ENCODE measurements at places on chromosomes 16 and 17.
A peak's percentile ranks its signal among the peaks of the same experiment; 100 is the strongest.

GRCh38 chr16:70750893-70751467 is 50.0 kb downstream of the VAC14 start:
- no peak for DNase-seq

- peak; percentile 90 for DNase-seq
These were observed 8.5 kb upstream of the THAP11 start for GRCh38 chr16:67833415-67834241.

DNA sequence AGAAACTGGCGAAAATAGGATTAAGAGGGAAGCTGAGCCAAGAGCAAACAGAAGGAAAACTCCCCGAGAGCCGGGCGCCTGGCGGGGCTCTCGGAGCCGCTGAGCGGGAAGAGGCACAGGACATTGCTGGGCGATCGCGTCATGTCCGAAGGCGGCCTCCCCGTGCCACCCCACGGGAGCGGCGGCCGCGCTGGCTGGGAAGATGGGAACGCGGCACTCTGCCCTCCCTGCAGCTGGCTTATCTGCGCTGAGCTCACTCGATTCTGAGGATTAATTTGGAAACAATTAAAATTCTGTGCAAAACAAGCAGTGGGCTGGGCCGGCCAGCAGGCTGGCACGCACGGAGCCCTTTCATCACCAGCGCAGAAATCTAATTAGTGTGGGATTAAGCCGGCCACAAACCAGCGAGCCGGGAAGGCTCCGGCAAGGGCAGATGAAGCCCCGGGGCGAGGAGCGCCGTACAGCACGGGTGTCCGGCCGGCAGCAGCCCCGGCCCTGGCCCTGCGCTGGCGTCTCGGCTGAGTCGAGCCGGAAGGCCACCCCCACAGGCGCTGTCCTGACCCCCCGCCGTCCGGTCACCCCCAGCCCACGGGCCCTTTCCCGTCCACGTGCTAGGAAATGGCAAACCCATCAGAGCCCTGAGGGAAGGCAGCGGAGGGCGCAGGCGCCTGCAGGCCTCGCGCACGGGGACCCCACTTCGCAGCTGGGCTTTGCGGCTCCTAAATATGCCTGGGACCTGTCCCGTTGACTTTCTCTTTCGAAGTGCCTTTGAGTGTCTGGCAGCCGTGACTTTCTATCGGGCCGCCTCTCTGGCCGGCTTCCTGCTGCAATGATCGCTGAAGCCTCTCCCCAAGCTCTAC is 37.9 kb downstream of the SOX8 start:
- DNase-seq, result peak; percentile 60

GRCh38 chr17:83058266-83058798 is 21.1 kb upstream of the METRNL start:
- DNase-seq, result no peak

DNA sequence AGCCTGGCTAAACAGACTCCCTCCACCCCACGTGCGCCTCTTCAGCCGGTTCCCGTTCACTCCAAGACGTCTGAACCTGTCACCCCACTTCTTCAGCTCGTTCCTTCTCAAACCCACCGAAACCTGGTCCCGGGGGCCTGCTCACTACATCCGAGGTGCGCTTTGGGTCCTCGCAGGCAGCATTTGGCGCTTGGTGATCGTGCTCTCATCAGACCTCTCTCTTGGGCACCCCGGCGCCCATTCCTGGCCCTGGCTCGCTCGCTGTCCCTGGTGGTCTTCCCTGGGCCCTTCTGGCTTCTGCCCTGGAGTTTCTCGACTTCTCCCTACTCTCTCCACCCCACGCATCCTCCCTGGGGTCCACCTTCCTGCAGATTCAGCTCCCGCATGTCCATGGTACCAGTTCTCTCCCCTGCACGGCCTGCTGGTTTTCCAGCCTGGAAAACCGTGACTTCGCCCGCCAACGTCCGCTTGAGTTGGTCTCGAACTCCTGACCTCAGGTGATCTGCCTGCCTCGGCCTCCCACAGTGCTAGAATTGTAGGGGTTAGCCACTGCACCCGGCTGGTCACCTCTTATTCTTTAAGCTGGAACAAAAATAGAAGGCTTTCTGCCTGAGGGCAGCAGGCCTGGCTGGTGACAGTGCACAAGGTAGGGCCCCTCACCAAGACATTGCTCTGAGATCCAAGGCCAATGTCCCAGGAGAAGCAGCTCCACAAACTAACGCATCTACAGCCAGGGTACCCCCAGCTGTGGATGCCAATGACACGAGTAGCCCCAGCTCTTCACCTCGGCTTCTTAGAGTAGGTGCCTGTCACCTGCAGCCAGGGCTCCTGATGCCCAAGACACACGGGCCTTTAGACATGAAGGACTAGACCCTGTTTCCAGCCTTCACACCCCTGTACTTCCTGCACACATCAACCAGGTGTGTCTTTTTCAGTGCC is 1.1 kb upstream of the MEAK7 start:
- no peak for DNase-seq

GRCh38 chr16:77991701-77992100 is 30.6 kb upstream of the CLEC3A start:
- DNase-seq, result no peak

- no peak for DNase-seq
These were observed 5.5 kb downstream of the OR1F1 start for GRCh38 chr16:3193221-3194212.

DNA sequence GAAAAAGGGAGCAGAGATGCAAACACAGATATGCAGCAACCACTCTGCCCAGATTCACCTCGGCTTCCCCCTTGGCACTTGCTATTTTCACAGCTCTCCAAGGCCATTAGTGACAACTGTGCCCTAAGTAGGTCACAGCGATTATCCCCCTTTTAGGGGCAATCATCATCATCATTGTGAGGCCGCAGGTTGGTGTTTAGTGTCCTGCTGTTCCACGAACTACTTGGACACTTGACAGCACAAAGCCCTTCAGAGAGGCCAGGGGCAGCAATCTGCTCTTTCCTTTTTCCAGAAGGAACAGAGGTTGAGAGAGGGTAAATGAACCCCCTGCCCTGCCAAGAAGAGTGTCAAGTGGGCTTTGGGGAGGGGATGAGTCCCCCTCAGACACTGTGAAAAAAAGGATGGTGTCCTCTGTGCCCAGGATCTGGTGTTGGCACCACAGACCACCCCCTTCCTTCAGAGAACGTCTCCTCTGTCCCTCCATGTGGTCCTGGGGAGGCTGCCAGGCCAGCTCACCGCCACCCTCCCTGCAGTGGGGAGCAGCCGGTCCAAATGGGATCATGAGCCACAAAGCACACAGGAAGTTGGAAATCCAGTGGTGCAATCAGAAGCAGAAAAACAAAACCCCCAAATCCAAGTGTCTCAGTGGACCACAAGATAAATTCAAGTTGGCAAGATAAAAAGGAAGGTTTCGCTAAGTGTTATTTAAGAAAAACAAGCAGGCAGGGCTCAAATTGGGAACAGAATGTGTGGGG is 78.4 kb upstream of the MED9 start:
- DNase-seq, result no peak

DNA sequence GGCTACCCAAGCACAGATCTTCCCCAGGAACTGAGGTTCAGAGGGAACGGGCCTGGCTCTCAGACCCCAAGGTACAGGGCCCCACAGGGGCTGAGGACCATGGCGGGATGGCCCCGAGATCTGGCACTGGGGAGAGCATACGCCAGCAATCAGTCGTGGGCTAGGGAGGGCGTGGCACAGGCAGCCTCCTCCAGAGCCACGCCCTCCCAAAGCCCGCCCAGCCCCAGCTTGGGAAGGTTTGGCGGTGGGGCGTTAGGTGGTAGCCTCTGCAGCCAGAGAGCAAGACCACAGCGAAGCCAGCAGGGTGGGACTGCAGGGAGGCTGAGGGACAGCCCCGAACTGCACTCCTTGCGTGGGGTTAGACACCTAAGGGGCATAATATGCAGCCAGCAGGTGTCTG is 11.6 kb downstream of the WNT9B start:
- DNase-seq, result no peak

GRCh38 chr17:76993651-76994050 is 125.4 kb downstream of the MGAT5B start:
- no peak for DNase-seq

DNA sequence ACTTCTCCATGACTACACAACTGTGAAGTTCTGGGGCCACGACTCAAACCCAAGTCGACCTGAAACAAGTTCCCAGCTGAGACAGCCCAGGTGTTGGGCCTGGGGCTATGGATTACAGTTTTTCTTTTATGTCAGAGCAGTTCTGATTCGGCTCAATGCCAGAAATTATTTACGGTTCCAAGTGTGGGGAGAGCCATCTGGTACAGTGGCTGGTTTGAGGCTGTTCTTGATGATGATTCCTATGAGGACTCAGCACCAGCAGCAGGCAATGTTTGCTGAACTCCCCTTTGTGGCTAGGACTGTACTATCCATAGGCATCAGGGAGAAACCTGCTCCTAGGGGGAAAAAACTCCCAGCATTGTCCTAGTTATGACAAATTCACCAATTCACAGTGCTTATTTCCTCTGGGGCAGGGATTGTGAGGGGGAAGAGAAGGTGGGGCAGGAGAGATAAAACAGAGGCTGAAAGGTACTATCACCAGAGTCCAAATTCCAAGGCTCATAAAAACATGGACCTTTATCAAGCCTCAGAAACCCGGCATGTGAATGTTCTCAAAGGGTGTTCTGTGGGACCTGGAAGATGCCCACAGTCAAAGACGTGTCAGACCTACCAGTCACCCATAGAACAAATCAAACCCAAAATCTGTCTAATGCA is 18.2 kb upstream of the CMTM4 start:
- no peak for DNase-seq

DNA sequence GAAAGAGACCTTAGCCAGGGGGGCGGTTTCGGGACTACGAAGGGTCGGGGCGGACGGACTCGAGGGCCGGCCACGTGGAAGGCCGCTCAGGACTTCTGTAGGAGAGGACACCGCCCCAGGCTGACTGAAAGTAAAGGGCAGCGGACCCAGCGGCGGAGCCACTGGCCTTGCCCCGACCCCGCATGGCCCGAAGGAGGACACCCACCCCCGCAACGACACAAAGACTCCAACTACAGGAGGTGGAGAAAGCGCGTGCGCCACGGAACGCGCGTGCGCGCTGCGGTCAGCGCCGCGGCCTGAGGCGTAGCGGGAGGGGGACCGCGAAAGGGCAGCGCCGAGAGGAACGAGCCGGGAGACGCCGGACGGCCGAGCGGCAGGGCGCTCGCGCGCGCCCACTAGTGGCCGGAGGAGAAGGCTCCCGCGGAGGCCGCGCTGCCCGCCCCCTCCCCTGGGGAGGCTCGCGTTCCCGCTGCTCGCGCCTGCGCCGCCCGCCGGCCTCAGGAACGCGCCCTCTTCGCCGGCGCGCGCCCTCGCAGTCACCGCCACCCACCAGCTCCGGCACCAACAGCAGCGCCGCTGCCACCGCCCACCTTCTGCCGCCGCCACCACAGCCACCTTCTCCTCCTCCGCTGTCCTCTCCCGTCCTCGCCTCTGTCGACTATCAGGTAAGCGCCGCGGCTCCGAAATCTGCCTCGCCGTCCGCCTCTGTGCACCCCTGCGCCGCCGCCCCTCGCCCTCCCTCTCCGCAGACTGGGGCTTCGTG is at the start of gene MAPT:
MAPT (plus strand) TSS at position 533 of the 763 bp plus-strand sequence. CDS start 67,784 bp downstream, outside the sequence.
- DNase-seq, result peak; percentile 88

- no peak for DNase-seq
These were observed 28.0 kb downstream of the TOM1L2 start for GRCh38 chr17:17944242-17944641.

- DNase-seq, result no peak
These were observed 5.6 kb downstream of the ACD start for GRCh38 chr16:67654403-67654911.

- no peak for DNase-seq
These were observed 118.4 kb downstream of the ZNF778 start for GRCh38 chr16:89335803-89336485.

GRCh38 chr17:78000341-78000740 is 41.8 kb downstream of the TNRC6C start:
- DNase-seq, result peak; percentile 2

- DNase-seq, result no peak
These were observed 1.1 kb downstream of the METRNL start for GRCh38 chr17:83080579-83080857.

DNA sequence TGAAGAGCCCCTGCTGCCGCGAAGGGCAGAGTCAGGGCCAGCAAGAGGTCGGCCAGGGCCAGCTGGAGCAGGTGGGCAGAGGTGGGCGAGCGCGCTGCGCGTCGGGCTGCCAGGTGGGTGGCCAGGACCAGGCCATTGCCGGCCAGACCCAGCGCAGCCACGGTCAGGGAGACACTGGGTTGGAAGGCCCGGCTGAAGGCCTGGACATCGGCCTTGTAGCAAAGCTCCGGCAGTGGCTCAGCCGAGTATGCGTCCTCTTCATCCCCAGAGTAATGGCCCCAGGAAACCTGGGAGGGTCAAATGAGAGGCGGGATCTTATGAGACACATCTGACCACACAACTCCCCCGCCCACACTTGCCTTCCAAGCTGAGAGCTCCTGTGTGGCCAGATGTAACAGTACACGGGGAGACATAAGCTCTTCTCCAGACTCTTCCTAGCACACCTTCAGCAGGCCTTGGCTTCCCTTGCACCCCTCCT is 1.3 kb downstream of the CCR10 start:
- DNase-seq, result no peak

DNA sequence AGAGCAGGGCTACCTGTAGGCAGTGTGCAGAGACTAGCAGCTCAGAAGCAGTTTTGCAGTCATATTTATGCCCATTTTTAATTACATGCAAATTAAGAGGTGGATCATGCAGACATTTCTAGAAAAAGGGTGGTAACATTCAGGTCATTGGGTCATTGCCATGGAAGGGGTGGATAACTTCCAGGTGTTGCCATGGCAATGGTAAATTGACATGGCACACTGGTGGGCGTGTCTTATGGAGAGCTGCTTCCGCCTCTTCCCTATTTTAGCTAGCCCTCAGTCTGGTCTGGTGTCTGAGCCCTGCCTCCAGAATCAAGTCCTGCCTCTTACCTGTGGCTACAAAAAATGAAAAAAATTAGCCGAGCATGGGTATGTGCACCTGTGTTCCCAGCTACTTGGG is 2.8 kb upstream of the DNAI2 start:
- DNase-seq, result no peak

DNA sequence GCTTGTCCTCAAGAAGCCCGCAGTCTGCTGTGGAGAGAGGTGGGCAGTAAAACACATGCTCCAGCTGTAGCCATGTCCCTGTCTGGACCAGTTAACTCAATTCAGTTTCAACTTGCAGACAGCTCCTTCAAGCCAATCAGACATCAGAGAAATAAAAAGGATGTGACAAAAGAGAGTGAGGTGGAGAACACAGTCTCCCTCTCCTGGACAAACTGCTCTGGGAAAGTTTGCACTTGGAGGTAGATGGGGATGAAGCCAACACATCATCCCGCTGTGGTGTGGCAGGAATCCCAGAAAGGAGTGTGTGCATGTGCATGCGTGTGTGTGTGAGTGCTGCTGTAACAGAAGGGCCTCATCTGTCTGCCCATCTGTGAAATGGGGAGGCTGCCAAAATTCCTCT is 358.6 kb upstream of the ASIC2 start:
- DNase-seq, result no peak

DNA sequence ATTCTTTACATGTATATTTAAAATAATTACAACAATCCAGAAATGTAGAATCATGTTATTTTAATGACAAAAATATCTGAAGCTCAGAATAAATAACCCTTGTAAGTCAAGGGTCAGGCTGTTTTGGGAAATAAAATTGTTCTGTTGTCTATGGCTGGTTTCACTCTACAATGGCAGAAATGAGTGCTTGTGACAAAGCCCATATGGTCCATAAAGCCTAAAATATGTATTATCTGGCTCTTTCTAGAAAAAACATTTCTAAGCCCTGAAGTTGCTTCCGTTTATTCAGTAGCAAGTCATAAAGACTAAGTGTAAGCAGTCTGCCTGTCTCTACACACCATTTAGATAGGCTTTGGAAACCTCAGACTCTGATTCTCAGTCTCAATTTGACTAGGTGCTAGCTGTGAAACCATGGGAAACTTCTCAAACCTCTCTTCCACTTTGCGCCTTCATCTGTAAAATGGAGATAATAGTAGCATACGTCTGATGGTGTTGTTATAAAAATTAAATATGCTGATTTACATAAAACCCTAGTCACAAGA is 365.7 kb upstream of the CA10 start:
- no peak for DNase-seq
